Left renal pelvis (tissue), 4 donors: ENCODE measurements at places on chromosomes 12 and 14. TPM values are rescaled to one million over a fixed set of nuclear protein-coding genes. Genes with fewer than 3 reads are reported as not detected.

DNA sequence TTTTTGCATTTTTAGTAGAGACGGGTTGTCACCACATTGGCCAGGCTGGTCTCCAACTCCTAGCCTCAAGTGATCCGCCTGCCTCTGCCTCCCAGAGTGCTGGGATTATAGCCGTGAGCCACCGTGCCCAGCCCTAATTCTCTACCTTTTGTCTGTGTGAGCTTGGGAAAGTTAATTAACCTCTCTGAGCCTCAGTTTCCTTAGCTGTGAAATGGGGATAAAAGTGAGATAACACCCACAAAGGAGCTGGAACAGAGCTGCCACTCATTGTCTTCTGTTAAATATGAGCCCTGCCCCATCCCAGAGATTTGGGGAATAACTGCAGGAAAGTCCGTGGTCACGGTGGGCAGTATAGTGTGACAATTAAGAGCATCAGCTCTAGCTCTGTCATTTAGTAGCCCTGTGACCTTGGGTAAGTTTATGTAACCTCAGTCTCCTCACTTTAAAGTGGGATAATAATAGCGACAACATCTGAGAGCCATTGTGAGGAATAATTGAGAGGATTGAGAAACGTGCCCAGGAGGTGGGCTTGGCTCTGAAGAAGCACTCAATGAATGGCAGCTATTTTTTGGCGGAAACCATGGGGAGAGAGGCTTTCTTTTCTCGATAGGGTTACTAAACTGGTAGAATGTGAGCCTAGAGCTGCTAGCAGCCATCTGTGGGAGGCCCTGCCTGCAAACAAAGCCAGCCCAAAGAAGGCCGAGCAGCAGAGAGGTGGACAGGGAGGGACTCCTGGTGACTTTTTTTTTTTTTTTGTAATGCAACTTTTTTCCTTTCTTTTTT, 60.8 kb upstream of the MED13L start:
- DNase-seq, result no peak

- DNase-seq, result no peak
Observed at GRCh38 chr12:48556631-48557030, 13.2 kb downstream of the LALBA start.

YBX3 gene
- 219 TPM for polyA plus RNA-seq

DNA sequence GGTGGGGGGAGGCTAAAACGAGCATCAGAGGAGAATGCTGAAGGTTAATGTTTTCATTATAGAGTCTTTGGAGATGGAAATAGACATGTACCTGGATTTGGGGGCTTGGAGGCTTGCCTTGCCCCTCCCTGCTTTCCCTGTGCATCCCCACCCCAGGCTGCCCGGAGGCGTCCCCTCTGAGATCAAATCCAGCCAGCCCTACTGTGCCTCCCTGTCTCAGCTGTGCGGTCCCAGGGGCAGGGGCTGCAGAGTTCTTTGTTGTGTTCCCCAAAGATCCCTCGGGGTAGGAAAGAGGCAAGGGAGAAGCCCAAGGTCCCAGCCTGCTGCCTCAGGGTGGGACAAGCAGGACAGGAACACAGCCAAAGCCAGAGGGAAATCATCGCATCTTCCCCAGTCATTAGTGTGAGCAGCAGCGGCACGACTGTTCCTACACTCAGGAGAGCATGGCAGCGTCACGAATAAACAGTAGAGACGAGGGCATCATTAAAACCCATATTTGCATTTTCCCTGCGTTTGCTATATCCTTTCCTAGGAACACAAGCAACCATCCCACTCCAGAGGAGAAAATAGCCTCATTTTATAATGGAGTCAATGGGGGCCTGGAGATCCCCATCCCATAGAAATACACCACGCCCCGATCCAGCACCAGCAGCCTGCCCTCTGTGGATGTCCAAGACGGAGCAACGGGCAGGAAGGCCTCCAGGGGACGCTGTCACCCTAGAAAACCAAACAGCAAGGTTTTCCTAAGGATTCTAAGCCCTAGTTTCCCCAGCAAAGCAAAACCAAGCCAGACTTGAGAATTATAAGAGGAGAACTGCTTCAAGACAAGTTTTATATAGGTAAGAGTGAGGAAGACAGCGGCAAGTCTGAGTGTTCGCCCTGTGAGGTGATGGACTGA, 32.4 kb downstream of the ANO2 start:
- DNase-seq, result no peak

TGM1 gene
- polyA plus RNA-seq, result 3.0 TPM

- no peak for DNase-seq
Observed at GRCh38 chr12:63023926-63024325, 89.0 kb upstream of the PPM1H start.

GSKIP gene
- polyA plus RNA-seq, result 20.2 TPM

DNA sequence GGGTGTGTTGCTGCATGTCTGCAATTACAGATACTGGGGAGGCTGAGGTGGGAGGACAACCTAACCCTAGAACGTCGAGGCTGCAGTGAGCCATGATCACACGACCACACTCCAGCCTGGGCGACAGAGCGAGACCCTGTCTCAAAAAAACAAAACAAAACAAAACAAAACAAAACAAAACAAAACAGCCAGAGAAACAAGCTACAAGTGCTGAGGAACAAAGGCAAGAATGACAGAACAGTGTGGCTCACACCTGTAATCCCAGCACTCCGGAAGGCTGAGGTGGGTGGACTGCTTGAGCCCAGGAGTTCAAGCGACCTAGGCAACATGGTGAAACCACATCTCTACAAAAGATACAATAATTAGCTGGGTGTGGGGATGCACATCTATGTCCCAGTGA, 38.0 kb upstream of the SRP54 start:
- DNase-seq, result no peak

BCL11B gene
- 0.60 TPM for polyA plus RNA-seq

- no peak for DNase-seq
Observed at GRCh38 chr12:6125310-6125608, 789 bp upstream of the VWF start.

NTN4 gene
- 102 TPM for polyA plus RNA-seq

SLC25A3 gene
- 570 TPM for polyA plus RNA-seq

MOK gene
- 16.2 TPM for polyA plus RNA-seq

TAS2R42 gene
- not detected for polyA plus RNA-seq

HSP90AA1 gene
- 424 TPM for polyA plus RNA-seq

GRCh38 chr12:29113101-29113500, 36.0 kb upstream of the FAR2 start:
- DNase-seq, result no peak

KCNJ8 gene
- polyA plus RNA-seq, result 18.2 TPM

- DNase-seq, result no peak
Observed at GRCh38 chr14:65594153-65594881, 181.8 kb downstream of the FUT8 start.

DNA sequence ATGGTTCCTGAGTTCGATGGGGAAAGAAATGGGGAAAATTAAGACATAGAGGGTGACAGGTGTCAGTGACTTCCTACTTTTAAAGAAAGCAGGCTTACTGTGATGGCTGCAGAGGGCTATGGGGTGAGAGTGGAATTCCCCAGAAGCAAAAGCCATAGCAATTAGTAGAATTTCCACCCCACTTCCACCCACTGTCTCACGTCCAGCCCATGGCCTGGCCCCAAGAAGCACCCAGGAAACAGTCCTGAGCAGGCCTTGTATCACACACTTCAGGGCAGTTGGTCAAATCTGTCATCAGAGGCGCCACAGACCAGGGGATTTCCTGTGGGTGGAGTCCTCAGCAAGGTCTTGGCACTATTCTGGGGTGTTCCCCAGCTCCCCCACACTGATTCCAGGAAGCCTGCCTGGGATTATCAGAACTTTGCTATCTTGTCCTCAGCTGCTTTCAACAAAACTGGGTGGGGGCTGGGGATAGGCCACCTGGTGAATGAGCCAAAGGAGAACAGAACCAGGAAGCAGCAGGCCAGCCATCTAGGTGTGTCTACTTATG, 120.1 kb upstream of the CCND2 start:
- no peak for DNase-seq

- no peak for DNase-seq
Observed at GRCh38 chr12:113418213-113418879, 3.8 kb upstream of the SDSL start.

DNA sequence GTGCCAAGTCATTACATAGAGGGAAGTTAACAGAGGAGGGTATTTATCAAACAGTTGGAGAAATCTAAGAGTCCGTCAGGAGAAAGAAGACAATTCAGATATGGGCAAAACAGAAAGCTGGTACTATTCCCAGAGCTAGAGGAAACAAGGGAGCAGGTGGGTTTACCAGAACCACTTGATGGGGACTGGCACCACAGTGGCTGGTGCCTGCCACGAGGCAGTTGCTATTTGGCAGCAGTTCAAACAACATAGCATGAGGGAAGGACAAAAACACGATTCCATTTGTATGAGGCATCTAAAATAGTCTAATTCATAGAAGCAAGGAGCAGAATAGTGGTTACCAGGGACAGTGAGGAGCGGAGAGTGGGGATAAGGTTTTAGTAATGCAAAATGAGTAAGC, 24.6 kb upstream of the KLRD1 start:
- no peak for DNase-seq

DNA sequence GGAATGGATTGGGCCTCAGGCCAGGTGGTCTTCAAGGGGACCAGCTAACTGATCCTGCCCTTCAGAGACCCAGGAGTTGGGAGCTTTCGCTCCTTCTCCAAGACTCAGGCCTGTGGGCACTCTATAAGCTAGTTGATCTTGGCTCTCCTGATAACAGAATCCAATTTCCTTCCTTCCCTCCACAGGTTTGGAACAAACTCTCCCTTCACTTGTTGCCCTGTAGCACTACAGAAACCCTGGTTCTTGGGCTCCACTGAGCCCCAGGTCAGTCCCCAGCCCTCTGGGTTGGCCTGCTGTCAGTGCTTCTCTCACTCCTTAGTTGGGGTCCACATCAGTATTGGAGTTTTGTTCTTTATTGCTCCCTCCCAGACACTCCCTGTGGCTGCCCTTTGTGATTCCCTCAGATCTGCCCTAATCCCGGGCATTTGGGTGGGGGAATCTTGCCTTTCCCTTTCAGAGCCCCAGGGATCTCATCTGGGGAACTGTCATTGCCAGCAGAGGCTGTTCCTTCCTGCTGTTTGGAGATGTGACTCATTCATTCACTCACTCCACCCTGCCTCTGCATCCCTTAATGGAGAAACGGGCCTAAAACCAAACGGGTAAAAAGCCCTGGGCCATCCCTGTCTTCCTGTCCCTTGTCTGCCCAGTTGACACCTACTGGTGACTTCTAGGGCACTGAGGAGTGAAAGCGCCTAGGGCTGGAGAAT, 4.4 kb upstream of the GPD1 start:
- DNase-seq, result no peak

DNA sequence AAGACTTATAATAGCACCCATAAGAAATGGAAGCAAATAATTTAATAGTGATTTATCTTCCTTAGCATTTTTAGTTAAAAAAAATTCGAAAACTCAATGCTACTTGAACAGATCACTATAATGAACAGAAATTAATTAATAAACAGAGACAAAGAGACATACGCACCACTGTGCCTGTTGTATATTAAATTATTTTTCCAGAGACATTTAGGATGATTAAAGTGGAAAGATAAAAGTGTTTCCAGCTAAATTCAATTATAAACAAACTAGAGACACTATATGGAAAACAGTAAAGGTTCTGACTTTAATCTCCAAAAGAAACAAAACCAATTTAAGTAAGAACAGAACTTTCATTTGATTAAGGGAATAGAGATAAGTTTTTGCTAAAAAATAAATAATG, 3.4 kb downstream of the HIGD1C start:
- DNase-seq, result no peak

- no peak for DNase-seq
Observed at GRCh38 chr12:102917026-102917787, at the start of gene PAH. PAH (minus strand) TSS chr12:102917244; CDS start chr12:102917130, 114 bp downstream.

GRCh38 chr14:36870776-36871175, 209.1 kb downstream of the PAX9 start:
- no peak for DNase-seq

LAG3 gene
- polyA plus RNA-seq, result 0.99 TPM

- DNase-seq, result no peak
Observed at GRCh38 chr14:65444230-65444629, 31.7 kb downstream of the FUT8 start.

- DNase-seq, result no peak
Observed at GRCh38 chr14:43042408-43042807, 1435.7 kb downstream of the LRFN5 start.

FOXG1 gene
- not detected for polyA plus RNA-seq

DNA sequence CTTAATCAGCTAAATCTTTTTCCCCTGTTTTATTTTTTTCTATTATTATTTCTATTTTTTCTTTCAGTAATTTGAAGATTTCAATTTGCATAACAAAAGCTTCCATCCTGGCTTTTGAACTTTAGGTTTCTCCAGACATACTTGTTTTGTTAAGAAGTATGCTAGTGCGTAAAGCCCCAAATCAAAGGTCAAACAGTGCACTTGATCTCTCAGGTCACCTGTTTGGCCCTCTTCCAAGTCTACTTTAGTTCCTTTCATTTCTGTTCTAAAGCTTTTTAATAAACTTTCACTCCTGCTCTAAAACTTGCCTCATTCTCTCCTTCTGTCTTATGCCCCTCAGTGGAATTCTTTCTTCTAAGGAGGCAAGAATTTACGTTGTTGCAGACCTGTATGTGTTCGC, 54.6 kb upstream of the ATXN7L3B start:
- no peak for DNase-seq

- no peak for DNase-seq
Observed at GRCh38 chr12:82448911-82449578, 90.7 kb downstream of the METTL25 start.

GRCh38 chr14:98444077-98444476, 827.9 kb downstream of the BCL11B start:
- DNase-seq, result no peak

- no peak for DNase-seq
Observed at GRCh38 chr14:25868521-25869314, 729.1 kb downstream of the NOVA1 start.

- DNase-seq, result no peak
Observed at GRCh38 chr14:34233619-34234018, 228.4 kb downstream of the SPTSSA start.

DNA sequence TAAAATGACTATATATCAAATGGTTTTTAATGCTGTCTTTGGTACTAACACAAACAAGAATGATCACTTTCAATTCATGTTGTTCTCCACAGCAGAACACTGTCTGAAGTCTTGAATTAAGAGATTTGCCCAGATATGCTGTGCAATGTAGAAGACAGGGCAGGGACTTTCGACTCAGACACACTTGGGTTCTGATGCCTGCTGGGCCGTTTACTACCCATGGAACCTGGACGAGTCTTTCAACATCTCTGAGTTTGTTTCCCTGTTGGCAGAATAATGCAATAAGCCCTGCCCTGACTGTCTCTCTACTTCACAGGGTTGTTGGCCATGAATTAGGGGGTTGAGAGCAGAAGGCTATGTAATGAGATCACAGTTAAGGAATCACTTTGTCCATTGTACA, 162.6 kb upstream of the TMPO start:
- no peak for DNase-seq

DNA sequence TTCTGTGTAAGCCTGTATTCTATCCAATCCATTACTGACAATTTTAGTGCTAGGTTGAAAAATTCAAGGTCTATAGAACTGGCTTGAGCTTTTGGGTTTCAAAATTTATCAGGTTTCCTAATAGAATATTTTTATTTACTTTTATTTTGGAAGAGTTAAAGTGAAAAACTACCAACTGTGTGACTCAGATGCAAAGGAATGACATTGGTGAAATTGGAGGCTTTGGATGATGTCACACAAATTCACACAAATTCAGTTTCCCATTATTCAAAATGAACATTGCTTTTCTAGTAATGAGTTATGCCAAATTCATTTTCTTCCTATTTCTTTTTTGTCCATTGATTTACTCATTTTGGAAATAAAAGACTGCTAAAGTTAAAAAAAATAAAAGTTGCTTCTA, 186.9 kb downstream of the ALX1 start:
- DNase-seq, result no peak

DEGS2 gene
- 10.6 TPM for polyA plus RNA-seq
